LHCN-M2 (cell line): ENCODE measurements at places on chromosomes 16 and 17. TPM values are rescaled to one million over a fixed set of nuclear protein-coding genes. Genes with fewer than 3 reads are reported as not detected.

Gene PRPSAP1
- 35.6 and 47.8 TPM in 2 replicates for total RNA-seq

Gene RAB11FIP4
- under 0.01 and 0.45 TPM in 2 replicates for total RNA-seq

Gene DOC2A
- not detected in 2 replicates for total RNA-seq

Gene CPHXL2
- not detected in 2 replicates for total RNA-seq
